ENCODE measurements at places on chromosomes 12 and 14.

GRCh38 chr14:24677956-24678355 is 44.0 kb upstream of the GZMB start:
- DNase-seq: no peak

- DNase-seq: no peak
Observed at GRCh38 chr14:91419451-91419850, 1.8 kb upstream of the CCDC88C start.

DNA sequence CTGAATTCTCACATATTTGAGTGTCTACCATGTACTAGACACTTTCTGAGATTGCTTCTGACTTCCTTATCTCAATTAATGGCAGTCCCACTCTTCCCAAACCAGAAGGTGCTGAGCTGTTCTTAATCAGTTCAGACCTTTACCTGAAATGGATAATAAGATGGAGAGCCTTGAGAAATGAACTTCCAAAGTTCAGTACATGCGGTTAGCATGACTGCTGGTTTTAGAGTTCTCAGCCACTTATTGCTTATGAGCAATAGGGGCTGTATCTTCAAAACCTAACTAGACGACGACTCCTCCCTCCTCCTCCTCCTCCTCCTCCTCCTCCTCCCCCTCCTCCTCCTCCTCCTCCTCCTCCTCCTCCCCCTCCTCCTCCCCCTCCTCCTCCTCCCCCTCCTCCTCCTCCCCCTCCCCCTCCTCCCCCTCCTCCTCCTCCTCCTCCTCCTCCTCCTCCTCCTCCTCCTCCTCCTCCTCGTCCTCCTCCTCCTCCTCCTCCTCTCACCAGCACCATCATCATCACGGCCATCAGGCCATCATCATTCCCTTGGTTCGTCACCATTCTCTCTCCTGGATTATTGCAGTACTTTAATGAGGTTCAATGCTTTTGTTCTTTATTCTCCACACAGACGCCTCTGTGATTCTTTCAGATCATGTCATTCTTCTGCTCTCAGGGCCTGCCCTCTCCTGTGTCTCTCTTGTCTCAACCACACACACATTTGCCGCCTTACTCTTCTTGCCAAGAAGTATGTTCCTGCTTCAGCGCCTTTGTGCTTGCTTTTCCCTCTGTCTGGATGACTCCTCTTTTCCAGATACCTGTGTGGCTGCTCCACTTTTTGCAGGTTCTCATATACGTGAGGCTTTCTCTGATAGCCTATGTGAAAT is 2.7 kb downstream of the PCNX1 start:
- no peak for DNase-seq

DNA sequence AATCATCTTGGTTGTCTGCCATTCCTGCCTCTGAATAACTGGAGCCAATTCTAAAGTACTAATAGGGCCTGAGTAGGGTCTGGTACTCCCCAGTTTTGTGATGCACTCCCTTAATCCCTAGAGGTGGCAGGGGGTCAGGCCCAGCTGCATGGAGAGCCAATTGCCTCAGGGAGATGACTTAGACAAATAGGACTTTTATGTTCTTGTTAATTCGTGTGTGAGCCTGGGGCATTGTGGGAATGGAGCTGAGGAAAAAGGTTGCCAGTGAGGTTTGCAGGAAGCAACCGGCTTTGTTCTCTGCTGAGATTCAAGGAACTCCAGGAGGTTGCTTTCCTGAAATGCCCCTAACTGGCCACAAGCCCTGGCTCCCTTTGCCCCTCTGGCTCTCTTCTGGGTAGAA is 6.8 kb upstream of the DCD start:
- DNase-seq: no peak

DNA sequence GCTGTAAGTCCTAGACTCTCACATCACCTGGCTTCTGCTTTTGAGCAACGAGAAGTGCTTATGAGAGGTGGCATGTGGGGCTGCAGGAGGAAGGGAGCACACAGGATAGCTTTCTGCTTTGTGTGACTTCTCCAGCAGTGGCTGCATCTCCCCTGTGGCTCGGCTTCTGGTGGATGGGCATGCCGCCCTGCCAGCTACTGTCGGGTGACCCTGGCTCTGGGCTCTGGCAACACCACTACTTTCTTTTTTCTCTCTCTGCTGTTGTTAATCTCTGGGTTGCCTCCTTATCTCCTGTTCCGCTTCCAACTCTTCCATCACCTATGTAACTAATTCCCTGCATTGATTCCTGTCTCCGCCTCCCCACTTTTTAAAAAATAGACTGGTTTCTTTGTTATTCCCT is 209.1 kb upstream of the DAAM1 start:
- no peak for DNase-seq

GRCh38 chr12:24201258-24201970 is 251.9 kb upstream of the SOX5 start:
- DNase-seq: no peak

DNA sequence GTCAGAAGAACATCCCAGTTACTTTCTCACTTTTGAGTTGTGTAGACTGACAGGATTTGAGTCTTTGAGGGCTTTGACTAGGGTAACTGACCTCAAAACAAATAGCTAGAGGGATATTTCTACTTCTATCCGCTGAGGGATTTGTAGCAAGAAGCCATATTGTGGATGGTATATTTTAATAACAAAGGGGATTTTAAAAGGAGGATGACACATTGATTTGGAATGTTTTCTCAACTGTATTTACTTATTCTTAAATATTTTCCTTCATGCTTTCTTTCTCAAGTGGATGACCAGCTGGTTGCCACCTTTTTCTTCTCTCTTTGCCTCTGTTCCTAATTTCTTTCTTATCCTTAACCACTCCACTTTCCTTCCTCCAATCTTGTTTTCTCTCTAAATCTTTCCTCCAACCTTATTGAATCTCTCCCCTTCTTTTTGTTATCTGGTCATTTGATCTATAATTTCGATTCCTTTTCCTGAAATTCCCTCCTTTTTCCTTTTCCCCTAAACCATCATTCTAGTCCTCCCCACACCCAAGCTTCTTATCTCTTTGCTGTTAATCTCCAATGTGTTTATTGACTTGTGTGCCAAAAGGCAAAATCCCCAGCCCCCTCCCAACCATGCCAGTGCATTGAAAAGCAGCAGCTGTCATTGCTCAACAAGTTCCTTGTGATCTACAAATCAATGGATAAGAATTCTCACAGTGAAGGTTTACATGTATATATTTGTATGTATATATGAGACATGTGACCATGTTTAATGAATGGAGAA is 411.6 kb downstream of the RAD51B start:
- DNase-seq: no peak

- DNase-seq: no peak
Observed at GRCh38 chr14:93234798-93235197, 27.7 kb downstream of the UBR7 start.

GRCh38 chr14:59204305-59204704 is 15.8 kb downstream of the DAAM1 start:
- no peak for DNase-seq

- no peak for DNase-seq
Observed at GRCh38 chr12:7716381-7716780, 5.1 kb downstream of the DPPA3 start.

DNA sequence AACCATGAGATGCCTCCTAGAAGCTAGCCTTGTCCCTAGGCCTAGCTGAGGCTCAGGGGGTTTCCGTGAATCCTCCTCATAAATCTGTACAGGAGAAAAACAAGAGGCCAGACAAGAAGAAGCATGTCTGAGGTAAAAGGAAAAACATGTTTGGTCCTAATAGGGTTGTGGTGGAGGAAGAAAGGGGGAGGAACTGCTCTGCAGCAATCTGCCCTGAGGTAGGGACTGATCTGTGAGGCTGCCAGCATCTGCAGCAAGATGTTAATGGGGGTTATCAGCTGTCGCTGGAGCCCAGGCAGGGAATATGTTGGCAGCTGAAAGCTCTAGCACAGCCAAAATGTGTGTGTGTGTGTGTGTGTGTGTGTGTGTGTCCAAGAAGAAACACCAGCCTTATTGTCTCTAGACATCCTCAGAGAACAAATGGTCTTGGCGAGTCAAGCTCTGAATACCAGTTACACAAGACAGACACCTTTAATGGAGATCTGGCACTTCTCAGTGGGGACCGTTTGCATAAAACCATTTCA is 218.5 kb downstream of the NUAK1 start:
- no peak for DNase-seq

Data from T-cell (primary cell).